ENCODE measurements at places on chromosomes 16 and 17.

DNA sequence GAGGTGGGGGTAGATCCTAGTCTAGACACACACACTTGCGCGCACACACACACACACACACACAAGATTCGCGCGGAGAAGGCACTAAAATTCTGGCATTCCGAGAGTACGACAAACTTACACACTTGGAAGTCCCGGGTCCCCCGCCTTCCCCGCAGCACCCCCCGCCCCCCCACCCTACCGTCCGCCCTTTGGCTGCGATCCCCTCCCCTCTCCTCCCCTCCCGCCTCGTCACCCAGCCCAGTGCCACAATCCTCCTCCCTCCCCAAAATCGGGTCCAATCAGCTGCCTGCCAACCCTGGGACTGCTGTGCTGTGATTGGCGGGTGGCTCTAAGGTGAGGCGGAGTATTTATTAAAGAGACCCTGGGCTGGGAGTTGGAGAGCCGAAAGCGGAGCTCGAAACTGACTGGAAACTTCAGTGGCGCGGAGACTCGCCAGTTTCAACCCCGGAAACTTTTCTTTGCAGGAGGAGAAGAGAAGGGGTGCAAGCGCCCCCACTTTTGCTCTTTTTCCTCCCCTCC is at the start of gene SOX9:
Gene SOX9 (plus strand): TSS at position 379 of the 522 bp plus-strand sequence. CDS start 372 bp downstream, outside the sequence.
- DNase-seq = no peak

- no peak for DNase-seq
Measured at GRCh38 chr17:39801055-39801454, 63.1 kb downstream of the IKZF3 start.

DNA sequence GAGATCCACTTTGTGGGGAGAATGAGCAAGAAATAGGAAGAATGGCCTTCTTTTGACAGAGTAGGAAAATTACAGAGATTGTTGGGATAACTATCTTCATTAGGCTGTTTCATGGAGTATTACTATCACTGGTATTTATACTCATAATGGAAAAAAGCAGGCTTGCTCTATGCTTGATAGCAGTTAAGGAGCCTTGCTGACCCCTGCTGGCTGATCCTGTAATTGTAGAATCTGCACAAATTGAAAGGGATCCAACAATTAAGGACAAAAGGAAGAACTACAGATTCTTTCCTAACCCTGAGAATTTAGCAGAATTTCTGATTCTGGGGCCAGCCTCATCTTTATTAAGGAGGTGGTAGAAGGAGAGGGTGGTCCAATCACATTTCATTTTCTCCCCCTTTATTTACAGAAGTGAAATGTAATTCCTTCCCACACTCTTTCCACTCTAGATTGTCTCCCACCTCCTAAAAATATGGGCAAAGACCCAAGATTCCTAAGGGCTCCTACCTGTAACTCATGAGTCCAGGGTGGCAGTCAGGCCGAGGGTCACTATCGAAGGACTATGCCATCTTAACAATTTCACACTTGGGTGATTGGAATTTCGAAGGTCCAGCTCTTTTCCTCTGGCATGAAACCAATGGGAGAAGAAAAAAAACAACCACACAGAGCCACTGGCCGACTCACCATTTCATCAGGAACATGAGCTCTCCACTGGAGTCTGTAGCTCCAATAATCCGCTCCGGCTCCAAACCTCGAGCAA is 26.3 kb downstream of the NFE2L1 start:
- peak; percentile 80 for DNase-seq

- no peak for DNase-seq
Measured at GRCh38 chr16:85733155-85733838, 17.6 kb downstream of the C16orf74 start.

- DNase-seq = no peak
Measured at GRCh38 chr17:38891441-38891840, 21.6 kb downstream of the LASP1 start.

GRCh38 chr17:57614742-57615141 is 130.4 kb downstream of the CCDC182 start:
- DNase-seq = no peak

- no peak for DNase-seq
Measured at GRCh38 chr16:10870808-10871156, 6.2 kb upstream of the CIITA start.

DNA sequence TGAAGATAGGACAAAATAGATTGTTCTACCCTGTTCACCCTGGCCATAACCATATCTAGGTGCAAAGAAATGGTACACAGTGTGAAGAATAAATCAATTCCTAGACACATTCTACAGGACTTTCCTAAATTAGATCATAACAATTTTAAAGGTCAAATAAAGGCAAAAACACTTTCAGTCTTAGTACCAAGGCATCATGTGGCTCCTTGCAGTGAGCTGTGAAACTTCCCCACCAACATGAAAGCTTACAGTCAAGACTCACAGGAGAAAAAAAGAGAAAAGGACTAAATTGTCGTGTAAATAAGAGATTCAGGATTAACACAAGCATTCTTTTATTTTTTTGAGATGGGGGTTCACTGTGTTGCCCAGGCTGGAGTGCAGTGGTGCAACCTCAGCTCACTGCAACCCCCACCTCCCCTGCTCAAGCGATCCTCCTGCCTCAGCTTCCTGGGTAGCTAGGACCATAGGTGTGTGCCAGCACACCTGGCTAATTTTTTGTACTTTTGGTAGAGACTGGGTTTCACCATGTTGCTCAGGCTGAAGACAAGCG is 14.2 kb downstream of the NSMCE1 start:
- peak; percentile 30 for DNase-seq

DNA sequence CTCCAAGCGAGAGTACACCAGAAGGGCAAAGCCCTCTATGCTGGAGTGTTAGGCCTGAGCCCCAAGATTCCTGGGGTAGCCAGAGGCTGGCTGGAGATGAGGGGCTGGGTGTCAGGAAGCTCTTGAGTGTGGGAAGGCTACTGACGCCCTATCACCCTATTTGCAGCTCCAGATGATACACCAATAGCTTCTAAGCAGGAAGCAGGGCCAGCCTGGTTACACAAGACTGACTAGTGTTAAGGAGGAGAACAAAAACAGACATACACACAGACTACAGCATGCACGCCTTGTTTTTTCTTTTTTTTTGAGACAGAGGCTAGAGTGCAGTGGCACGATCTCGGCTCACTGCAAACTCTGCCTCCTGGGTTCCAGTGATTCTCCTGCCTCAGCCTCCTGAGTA is 15.9 kb downstream of the POLR3K start:
- DNase-seq = no peak

DNA sequence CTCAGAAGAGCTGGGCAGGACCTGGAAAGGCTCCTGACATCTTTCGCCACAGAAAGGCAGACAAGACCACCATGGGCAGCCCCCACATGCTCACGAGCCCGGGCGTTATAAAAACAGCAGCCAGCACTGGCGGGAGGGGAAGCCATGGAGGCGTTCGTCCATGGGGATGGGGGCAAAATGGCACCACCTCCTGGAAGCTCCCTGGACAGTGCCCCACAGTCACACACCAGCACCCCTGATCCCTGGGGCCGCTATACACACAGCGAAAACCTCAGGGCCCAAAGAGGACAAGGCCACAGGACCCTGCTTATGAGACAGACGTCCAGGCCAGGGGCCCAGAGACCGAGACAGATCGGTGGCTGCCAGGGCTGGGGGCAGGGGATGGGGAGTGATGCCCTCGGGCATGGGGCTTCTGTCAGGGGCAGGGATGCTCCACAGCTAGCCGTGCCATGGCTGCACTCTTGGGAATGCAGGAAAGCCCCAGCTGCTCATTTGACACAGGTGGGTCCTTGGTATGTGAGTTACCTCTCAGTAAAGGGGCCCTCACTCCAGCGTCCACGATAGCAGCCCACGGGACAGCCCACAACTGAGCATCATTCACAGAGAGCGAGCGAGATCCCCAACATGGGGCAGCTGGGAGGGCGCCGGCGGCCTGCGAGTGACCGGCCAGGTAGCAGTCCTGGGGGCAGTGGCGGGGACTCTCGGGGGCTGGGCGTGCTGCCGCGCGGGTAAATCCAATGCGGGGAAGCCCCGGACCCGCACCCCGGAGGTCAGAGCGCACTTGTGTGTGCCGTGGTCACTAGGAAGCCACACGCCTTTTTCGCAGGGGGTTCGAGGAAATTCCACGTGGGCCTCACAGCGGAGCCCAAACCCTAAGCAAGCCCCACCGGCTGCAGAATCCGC is 6.4 kb upstream of the PVALEF start:
- DNase-seq = no peak

- DNase-seq = no peak
Measured at GRCh38 chr17:41140360-41141131, at the start of gene KRTAP4-6. Gene KRTAP4-6, minus strand, starts transcription at chr17:41140544. Its CDS starts 57 bp downstream, at chr17:41140487.

DNA sequence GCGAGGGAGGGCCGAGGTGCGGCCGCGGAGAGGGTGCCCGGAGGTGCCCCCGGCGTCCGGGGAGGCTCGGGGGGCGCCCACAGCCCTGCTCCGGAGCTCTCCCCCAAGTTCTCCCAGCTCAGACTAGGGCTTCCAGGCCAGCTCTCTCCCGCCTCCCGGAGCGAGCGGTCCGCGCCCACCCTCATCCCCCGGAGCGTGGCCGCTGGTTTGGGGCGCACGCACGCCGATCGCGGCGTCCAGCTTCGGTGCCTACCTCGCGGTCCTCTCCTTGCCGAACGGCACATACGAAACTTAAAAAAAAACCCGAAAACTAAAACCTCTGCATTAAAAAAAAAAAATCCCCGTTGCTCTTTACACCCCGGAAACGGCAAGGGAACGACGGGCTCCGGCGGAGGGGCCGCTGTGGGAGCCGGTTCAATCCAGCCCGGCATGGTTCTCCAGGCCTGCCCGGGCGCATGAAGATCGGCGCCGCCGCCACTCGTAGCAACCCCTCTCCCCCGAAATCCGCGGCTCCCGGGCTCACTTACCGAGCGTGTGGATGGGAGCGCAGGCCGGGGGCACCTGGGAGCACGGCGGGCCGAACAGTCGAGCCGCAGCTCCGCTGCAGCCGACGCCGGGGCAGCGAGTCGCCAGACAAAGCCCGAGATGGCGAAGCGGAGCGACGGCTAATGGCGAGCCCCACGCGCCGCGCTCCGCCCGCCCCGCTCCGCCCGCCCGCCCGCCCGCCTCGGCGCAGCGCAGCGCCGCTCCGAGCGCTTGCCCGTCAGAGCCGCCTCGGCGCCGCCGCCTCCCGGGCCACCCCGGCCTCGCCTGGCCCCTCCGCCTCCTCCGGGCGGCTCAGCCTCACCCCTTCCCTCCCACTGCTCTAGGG is 973 bp upstream of the UBTF start:
- peak; percentile 50 for DNase-seq

GRCh38 chr16:87391324-87391949 is 699 bp upstream of the MAP1LC3B start:
- DNase-seq = no peak

- peak; percentile 36 for DNase-seq
Measured at GRCh38 chr17:32323811-32324491, 18.0 kb downstream of the C17orf75 start.

- no peak for DNase-seq
Measured at GRCh38 chr17:80729761-80730160, 185.1 kb downstream of the RPTOR start.

DNA sequence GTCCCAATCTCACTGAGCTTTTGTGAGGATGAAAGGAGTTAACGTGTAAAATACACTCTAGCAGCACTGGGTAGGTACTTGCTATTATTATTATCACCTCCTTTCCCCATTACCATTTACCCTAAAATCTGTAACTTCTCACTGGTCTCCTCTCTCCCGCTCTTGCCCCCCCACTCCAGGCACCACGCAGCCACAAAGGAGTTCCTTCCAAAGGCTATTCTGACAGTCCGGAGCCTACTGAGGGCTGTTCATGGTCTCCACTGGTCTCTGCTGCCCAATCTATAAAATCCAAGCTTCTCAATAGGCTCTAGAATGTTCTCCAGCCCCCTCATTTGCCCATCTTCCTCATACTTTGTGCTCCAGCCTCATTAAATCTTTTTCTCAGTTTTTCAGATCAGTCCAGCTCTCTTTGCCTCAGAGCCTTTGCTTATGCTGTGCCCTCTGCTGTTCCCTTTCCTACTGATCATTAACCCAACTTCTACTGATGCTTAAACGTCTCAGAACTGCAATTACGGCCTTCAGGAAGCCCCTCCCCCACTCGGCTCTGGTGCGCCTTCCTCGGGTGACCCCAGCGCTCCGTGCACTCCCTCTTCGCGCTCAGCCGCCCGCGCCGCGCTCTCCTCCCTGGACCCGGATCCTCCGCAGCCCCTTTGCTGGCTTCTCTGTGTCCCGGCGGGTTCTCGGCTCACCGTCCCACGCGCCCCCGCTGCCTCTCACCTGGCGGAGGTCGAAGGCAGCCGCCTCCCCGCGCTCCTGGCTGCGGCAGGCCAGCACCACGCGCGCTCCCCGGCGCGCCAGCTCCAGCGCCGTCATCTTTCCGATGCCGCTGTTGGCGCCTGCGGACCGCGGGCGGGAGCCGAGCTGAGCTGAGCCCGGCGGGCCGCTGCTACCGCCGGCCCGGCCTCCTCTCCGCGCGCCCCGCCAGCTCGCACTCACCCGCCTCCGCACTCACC is 737 bp downstream of the DHRS13 start:
- peak; percentile 40 for DNase-seq

GRCh38 chr17:61627125-61627524 is 36.1 kb upstream of the NACA2 start:
- no peak for DNase-seq

DNA sequence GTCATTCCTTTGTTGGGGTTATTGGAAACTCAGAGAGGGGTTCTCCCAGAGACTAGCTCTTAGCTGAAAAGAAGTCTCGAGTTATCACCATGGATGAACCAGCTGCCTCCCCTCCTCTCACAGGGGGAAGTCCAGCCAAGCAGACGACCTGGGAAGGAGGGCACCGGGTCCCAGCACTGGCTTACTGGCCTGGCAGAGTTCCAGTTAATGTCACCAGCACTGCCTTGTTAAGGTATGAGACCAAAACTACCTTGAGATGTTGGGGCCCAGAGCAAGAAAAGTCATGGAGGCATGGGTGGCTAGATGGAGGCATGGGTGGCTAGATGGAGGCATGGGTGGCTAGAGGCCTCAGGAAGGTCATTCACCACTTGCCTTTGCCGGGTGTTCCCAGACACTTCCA is 72.4 kb downstream of the WIPI1 start:
- DNase-seq = no peak

GRCh38 chr17:51676691-51677487 is 416.5 kb downstream of the UTP18 start:
- no peak for DNase-seq

GRCh38 chr17:81419319-81419885 is 24.1 kb downstream of the BAHCC1 start:
- DNase-seq = no peak

DNA sequence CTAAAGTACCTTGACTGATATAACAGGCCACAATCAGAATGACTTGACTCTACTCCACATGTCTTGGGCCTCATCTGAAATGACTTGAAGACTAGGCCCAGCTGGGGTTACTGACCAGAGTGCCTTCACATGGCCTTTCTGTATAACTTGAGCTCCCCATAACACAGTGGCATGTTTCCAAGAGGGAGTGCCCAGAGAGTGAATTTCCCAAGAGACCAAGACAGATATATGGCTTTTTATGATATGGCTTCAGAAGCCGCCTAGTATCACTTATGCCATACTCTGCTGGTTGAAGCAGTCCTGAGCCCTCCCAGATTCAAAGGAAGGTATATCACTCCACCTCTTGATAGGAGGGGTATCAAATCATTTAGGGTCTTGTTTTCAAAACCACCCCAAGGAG is 357.5 kb upstream of the EEF2KMT start:
- DNase-seq = no peak

- DNase-seq = no peak
Measured at GRCh38 chr17:58615768-58616659, 75.8 kb downstream of the TEX14 start.

- DNase-seq = no peak
Measured at GRCh38 chr17:40422990-40423633, 5.4 kb upstream of the TOP2A start.
